AG09319 (cell line): ENCODE measurements at places on chromosomes 7 and 10.

DNA sequence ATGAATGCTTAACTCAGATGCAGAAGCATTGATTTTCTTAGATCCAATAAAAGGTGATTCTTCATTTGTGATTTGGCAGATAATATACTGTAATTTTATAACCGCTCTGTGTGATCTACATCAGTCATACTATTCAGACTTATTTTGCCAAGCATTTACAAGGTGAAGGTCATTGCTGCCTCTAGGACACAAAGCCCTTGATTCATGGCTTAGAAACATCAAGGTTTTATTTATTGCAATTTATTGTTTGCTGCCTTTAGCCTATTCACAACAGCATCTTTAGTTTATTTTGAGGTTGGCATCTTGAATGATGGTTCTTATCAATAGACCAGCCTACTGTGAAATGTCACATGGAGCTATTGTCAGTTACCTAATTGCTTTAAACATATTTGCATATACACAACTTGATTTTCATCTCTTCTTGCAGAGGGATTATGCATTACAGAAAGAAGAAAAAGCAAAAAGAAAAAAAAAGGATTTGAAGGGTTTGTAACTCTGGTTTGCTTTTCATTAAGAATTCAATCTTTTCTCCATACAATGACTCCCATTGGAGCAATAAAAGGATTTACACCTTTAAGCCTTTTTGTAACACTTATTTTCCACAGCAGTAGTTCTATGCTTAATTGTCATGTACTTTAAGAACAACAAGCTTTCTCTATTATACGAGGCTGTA, 1371.6 kb upstream of the CELF2 start:
- DNase-seq: no peak

GRCh38 chr7:118731854-118732253, 507.4 kb downstream of the ANKRD7 start:
- DNase-seq: no peak

DNA sequence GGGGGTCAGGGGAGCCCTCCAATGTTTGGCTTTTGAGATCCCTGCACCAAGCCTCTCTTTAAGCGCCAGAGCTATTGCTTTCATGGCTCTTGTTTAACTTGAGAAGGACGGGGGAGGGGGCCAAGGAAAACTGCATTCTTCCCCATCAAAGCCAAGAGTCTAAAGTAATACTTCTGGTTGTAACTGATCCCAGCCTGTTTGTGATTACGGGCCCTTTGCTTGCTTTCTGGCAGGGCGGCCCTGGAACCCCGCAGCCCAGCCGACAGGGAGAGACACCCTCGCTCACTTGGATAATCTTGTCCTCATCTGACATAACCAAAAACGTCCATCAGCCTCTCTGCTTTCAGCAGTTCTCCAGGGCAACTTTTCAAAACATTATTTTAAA, 154.7 kb downstream of the NEURL1 start:
- DNase-seq: no peak

- DNase-seq: no peak
Measured at GRCh38 chr10:89809766-89810165, 108.4 kb downstream of the KIF20B start.
